AML-193 (cell line): ENCODE measurements at places on chromosomes 2 and 18.

GRCh38 chr18:60570172-60570571, 197.6 kb upstream of the MC4R start:
- DNase-seq = no peak

- DNase-seq = peak; percentile 31
These were observed 38.1 kb upstream of the ACYP2 start for GRCh38 chr2:54077088-54077900.

DNA sequence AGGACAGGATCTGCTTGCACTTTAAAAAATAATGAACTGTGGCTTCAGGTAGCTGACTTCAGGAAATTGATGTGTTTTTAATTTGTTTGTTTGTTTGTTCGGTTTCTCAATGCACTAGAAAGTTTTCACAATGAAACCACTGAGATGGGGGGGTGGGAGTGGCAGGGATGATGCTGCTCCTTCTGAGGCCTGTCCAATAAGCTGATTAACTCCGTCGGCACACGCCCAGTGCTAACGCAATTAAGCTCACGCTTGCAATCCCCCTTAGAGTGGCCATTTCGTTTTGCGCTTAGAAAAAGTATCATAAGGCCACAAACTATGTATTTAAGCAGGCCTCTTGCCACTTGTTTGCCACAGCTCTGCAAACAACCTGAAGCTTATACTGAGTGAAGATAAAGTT, 12.5 kb upstream of the GPR39 start:
- no peak for DNase-seq

DNA sequence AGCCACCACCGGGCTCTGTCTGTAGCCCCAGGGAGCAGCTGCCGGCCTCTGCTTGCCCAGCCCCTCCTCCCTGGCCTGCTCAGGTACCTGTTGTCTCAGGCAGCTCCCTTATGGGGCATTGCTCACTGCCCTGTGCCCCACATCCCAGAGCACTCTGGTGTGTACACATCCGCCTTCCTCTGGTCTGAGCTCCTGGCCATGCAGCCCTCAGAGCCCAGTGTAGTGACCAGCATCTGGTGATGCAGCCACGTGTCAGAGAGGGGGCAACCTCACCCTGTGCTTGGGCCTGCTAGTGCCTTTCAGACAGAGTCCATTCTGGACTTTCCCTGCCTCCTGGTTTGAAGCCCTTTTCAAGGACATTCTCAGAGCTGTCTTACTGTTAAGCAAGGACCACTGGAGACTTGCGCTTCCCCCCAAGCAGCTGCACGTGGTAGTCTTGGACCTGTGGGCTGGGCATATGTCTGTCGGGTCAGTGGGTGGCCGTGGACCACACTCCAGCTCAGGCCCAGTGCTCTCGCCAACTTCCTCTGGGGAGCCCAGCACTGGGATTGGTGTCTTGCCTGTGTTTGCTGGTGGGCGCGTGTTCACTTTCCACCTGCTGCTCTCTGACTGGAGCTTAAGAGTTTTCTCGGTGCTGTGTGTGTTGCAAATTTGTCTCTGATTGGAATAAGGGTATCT, 30.7 kb downstream of the DGKD start:
- no peak for DNase-seq
